ENCODE measurements at places on chromosomes 2 and 18.

GRCh38 chr2:216215658-216216390, 106.7 kb downstream of the XRCC5 start:
- no peak for DNase-seq

DNA sequence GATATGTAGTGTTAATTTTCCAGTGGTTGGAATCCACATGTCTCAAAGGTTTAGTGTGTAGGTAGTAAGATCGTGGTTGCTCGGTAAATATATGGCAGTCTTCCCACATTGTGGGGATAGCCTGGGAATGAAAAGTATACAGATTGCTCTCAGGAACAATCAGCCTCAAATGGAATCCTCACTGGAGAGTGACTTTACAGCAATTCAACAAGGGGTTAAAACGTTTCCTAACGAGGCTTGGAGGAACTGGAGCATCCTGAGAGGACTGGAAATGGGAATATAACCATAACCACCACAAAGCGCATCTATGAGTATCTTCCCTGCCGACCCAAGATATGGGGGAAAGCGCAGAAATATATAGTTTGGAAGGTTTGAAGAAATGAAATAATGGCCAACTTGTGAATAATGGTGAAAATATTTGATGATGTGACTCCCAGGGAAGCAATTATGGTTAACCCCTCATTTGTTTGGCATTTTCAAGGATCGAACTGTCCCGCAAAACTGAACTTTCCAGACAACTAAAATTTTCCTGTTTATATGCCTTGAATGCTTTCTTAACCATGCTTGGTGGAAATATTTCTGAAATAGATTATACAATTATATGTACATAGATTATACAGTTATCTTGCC, 100.7 kb upstream of the FOSL2 start:
- no peak for DNase-seq

- DNase-seq: peak; percentile 67
Measured at GRCh38 chr2:25215948-25216679, 47.7 kb upstream of the POMC start.

DNA sequence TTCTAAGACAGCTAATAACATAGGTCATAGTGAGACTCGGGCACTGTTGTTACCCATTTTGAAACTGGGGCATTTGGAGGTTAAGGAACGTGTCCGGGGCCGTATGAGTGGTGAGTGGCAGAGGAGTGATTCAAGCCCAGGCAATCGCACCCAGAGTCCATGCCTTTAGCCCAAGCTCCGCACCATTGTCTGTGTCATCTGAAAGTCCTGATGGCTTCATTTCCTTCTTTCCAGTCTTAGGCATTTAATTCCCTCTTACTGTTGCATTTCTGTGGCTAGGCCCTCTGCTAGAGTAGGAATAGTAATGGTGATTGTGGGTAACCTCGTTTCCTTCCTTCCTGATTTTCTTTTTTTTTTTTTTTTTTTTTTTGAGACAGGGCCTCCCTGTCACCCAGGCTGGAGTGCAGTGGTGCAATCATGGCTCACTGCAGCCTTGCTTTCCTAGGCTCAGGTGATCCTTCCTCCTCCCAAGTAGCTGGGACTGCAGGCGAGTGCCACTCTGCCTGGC, 49.8 kb upstream of the ASB1 start:
- DNase-seq: peak; percentile 73

DNA sequence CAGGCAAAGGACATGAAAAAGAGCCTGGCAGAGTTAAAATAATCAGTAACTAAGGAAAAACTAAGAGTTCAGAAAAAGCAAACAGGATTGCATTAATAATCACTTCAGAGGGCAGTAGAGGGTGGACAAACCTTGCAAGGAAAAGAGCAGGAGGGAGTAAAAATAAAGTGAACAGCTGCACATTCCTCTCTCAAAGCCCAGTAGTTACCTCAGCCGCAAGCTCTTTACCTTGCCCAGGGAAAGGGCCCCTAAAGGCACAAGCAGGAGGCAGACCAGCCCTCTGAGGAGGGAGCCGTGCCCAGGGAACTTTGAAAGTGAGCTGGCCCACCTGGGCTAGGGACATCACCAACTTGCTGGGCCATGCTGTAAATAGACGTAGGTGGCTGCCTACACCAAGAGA, 196.9 kb downstream of the C1D start:
- DNase-seq: no peak

DNA sequence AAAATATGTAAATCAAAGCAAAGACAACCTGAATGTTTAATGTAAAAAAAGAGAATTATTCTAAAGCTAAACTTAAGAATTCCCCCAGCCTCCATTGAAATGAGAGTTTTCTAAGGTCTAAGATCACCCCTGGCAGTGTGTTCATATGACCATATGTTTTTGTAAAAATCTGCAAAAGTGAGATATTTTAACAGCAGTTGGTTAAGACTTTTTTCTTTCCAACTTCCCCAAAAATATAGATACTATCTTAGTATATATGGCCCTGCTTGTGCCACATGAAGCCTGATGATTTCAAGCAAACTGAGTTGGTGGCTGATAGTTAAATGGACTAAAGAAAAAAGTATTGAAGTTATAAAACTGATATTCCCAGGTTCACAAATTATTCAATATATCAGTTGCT, 35.4 kb downstream of the ZNF804A start:
- DNase-seq: no peak

GRCh38 chr2:28071221-28071620, 180.7 kb downstream of the BABAM2 start:
- no peak for DNase-seq

GRCh38 chr18:26550998-26551694, 2.8 kb upstream of the KCTD1 start:
- DNase-seq: no peak
